ENCODE measurements at places on chromosomes 2 and 18. TPM values are rescaled to one million over a fixed set of nuclear protein-coding genes. Genes with fewer than 3 reads are reported as not detected.

DNA sequence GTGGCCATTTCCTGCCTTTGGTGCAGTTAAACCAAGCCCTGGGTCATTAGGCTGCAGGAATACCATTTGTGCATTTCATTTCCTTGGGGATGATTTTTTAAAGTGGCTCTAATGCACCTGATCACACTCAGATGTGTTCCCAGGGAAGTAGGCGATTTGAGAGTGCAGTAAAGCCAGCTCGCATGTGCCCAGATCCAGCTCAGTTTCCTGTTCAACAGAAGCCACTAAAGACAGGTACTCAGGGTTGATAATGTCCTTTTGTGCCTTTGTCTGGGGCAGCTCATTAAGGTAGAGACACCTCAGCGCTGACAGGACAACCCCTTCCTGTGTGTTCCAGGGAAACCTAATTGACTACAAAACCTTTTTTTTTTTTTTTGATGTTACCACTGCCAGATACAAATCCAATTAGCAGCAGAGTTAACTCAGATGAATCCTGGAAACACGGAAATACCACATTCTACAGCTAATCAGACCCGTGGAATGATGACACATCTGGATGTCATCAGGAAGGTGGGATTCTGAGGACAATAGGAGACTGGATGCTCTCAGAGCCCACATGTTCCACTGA, 15.2 kb upstream of the CHRNA1 start:
- no peaks in the 10 kb centered on the region for H3K36me3 ChIP-seq
- DNase-seq = no peak
- H3K4me3 ChIP-seq = no peak overlapping the region
- peak overlapping the region; percentile 72 for H3K27ac ChIP-seq
- H3K27me3 ChIP-seq = no peaks in the 10 kb centered on the region
- peaks cover 33% of the 10 kb centered on the region for H3K4me1 ChIP-seq

The CCDC178 gene
- not detected for total RNA-seq

DNA sequence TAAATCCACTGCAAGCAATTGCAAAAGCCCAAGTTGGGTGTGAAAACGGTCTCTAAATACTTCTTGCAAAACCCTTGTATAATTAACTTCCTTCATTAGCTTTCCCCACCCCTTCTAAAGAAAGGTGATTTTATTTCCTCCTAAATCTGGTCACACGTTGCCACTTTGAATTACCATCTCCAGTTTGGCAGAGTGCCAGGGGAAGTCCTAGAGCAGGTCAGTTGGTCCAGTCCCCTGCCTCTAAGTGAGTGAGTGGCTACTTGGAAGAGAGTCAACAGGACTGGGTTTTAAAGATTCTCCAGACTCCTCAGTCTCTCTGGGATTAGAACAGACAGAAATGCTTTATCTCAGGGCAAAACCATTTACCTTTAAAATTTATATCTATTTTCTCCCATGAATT, 18.7 kb upstream of the LYPD6B start:
- no peak for DNase-seq
- H3K36me3 ChIP-seq = no peaks in the 10 kb centered on the region
- no peaks in the 10 kb centered on the region for H3K4me1 ChIP-seq

The PID1 gene
- total RNA-seq = not detected

DNA sequence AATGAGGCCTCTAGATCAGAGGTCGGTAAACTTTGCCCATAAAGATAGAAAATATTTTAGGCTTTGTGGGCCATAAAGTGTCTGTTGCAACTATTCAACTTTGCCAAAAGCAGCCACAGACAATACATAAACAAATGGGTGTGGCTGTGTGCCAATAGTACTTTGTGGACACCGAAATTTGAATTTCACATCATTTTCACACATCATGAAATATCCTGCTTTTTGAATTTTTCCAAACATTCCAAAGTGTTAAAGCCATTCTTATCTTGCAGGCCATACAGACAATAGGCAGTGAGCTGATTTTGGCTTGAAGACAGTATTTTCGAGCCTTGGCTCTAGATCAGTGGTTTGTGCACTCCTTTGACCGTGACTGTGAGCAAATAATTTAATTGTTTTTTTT, 51.1 kb upstream of the EPC2 start:
- peaks cover 45% of the 10 kb centered on the region for H3K27me3 ChIP-seq
- DNase-seq = no peak

The ZNF516 gene
- 2.0 TPM for total RNA-seq

GRCh38 chr2:17270894-17271293, 247.3 kb downstream of the RAD51AP2 start:
- H3K27ac ChIP-seq = no peak overlapping the region
- no peaks in the 10 kb centered on the region for H3K4me1 ChIP-seq
- H3K36me3 ChIP-seq = no peaks in the 10 kb centered on the region
- H3K4me3 ChIP-seq = no peak overlapping the region
- DNase-seq = no peak

The RND3 gene
- total RNA-seq = not detected

DNA sequence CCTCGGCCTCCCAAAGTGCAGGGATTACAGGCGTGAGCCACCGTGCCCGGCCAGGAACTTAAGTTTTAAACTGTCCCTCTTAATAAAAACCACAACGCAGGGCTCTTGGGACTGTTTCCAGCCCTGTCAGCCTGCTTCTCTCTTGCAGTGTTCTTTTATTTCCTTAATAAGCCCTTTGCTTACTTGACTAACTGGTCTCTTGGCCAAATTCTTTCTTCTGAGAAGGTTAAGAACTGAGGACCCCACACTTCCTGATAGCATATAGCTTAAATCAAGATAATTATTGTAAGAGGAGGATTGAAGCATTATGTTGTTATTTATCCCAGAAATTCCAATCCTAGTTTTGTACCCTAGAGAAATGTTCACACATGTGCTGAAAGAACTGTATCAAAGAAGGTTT, 128.2 kb upstream of the UXS1 start:
- H3K4me3 ChIP-seq = no peak overlapping the region
- no peak for DNase-seq
- H3K27ac ChIP-seq = no peak overlapping the region
- peaks cover 15% of the 10 kb centered on the region for H3K27me3 ChIP-seq
- no peaks in the 10 kb centered on the region for H3K36me3 ChIP-seq

- DNase-seq = no peak
- H3K4me3 ChIP-seq = peak overlapping the region; percentile 21
- no peak overlapping the region for H3K27ac ChIP-seq
- peaks cover 4% of the 10 kb centered on the region for H3K4me1 ChIP-seq
Observed at GRCh38 chr2:238238311-238238765, 1.5 kb downstream of the HES6 start.

GRCh38 chr18:60445341-60445740, 72.8 kb upstream of the MC4R start:
- H3K36me3 ChIP-seq = no peaks in the 10 kb centered on the region
- no peak for DNase-seq
- H3K27me3 ChIP-seq = no peaks in the 10 kb centered on the region
- H3K4me1 ChIP-seq = no peaks in the 10 kb centered on the region
- H3K27ac ChIP-seq = no peak overlapping the region
- no peak overlapping the region for H3K4me3 ChIP-seq

- no peak for DNase-seq
- no peak overlapping the region for H3K4me3 ChIP-seq
- no peaks in the 10 kb centered on the region for H3K36me3 ChIP-seq
- no peaks in the 10 kb centered on the region for H3K4me1 ChIP-seq
Observed at GRCh38 chr2:167140767-167141166, 252.5 kb downstream of the XIRP2 start.

GRCh38 chr2:234130777-234131181, 80.3 kb downstream of the SPP2 start:
- peaks cover 3% of the 10 kb centered on the region for H3K27me3 ChIP-seq
- H3K4me3 ChIP-seq = no peak overlapping the region
- DNase-seq = no peak

GRCh38 chr18:51523671-51524070, 326.2 kb upstream of the MEX3C start:
- DNase-seq = no peak
- no peak overlapping the region for H3K4me3 ChIP-seq
- H3K27me3 ChIP-seq = no peaks in the 10 kb centered on the region
- H3K27ac ChIP-seq = no peak overlapping the region

The DNAH6 gene
- 0.85 TPM for total RNA-seq

The VWA3B gene
- not detected for total RNA-seq

The GULP1 gene
- not detected for total RNA-seq

- DNase-seq = no peak
- H3K4me1 ChIP-seq = peaks cover 50% of the 10 kb centered on the region
- no peak overlapping the region for H3K4me3 ChIP-seq
- peaks cover 34% of the 10 kb centered on the region for H3K36me3 ChIP-seq
- no peak overlapping the region for H3K27ac ChIP-seq
Observed at GRCh38 chr2:240615820-240616547, 9.3 kb upstream of the GPR35 start.

- no peak overlapping the region for H3K4me3 ChIP-seq
- no peak for DNase-seq
- H3K4me1 ChIP-seq = no peaks in the 10 kb centered on the region
- H3K27ac ChIP-seq = no peak overlapping the region
- no peaks in the 10 kb centered on the region for H3K36me3 ChIP-seq
Observed at GRCh38 chr18:69622184-69622583, 221.5 kb downstream of the DOK6 start.

- peaks cover 2% of the 10 kb centered on the region for H3K27me3 ChIP-seq
- H3K4me3 ChIP-seq = no peak overlapping the region
- H3K27ac ChIP-seq = no peak overlapping the region
- DNase-seq = no peak
- H3K4me1 ChIP-seq = peaks cover under 1% of the 10 kb centered on the region
Observed at GRCh38 chr2:42819160-42819559, 26.8 kb upstream of the HAAO start.

The FHOD3 gene
- total RNA-seq = not detected

The UGT1A3 gene
- total RNA-seq = not detected

- no peaks in the 10 kb centered on the region for H3K27me3 ChIP-seq
- peak overlapping the region; percentile 69 for H3K27ac ChIP-seq
- no peak overlapping the region for H3K4me3 ChIP-seq
- DNase-seq = peak; percentile 73
Observed at GRCh38 chr2:237752761-237753165, 45.8 kb upstream of the RBM44 start.

- H3K27ac ChIP-seq = no peak overlapping the region
- H3K4me3 ChIP-seq = no peak overlapping the region
- H3K27me3 ChIP-seq = peaks cover 2% of the 10 kb centered on the region
- H3K4me1 ChIP-seq = peaks cover 20% of the 10 kb centered on the region
- no peak for DNase-seq
- peaks cover 6% of the 10 kb centered on the region for H3K36me3 ChIP-seq
Observed at GRCh38 chr2:101517758-101518271, 42.9 kb upstream of the RFX8 start.

- no peak for DNase-seq
- H3K36me3 ChIP-seq = peaks cover under 1% of the 10 kb centered on the region
- peaks cover 17% of the 10 kb centered on the region for H3K27me3 ChIP-seq
- no peak overlapping the region for H3K4me3 ChIP-seq
- peaks cover 16% of the 10 kb centered on the region for H3K4me1 ChIP-seq
Observed at GRCh38 chr2:178397002-178397605, 53.9 kb downstream of the PRKRA start.

GRCh38 chr18:61274416-61274960, 58.7 kb upstream of the CDH20 start:
- H3K4me3 ChIP-seq = no peak overlapping the region
- no peaks in the 10 kb centered on the region for H3K36me3 ChIP-seq
- no peak overlapping the region for H3K27ac ChIP-seq
- H3K4me1 ChIP-seq = no peaks in the 10 kb centered on the region
- DNase-seq = no peak
- no peaks in the 10 kb centered on the region for H3K27me3 ChIP-seq

The CFAP65 gene
- not detected for total RNA-seq

DNA sequence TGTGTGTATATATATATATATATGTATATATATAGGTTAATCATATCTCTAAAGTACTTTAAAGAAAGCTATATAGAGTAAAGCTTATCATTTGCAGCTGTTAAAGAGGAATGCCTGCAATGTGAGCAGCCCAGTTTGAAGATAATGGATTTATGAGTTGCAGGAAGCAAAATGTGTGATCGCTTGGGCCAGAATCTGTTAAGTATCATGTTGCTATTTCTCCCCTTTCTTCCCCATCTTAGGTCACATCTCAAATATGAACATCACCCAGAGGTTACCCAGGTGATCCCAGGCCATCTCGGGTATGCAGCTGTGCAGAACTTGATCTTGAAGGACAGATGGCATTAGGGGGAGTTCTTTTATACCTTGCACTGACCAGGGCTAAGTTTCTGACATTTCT, 316.5 kb downstream of the MTX2 start:
- H3K4me1 ChIP-seq = peaks cover 16% of the 10 kb centered on the region
- H3K27me3 ChIP-seq = peaks cover 51% of the 10 kb centered on the region
- no peak for DNase-seq
- H3K27ac ChIP-seq = no peak overlapping the region
- H3K36me3 ChIP-seq = no peaks in the 10 kb centered on the region
- no peak overlapping the region for H3K4me3 ChIP-seq

DNA sequence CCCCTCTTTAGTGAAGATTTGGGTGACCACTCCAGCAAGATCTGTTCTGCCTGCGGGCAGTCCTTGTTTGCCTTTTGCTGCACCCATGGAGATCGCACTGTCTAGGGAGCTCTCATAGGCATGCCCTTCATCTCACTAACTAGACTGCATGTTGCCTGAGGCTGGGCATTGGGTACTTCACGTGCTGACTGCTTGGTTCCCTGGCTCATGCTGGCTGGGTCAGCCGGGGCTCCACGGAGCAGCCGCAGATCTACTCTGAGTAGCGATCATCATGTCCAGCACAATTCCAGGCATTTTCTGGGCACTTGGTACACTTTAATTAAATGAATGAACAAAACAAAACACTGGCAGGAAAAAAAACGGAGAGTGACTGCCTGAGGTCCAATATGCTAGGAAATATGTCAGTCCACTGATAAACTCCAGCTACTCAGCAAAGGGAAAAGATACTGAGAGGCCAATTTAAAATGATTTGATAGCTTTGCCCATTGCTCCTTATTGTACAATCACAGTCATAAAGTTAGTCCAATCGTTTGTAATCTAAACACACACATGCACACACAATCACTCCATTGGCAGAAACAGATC, 220.3 kb downstream of the C1D start:
- no peak overlapping the region for H3K27ac ChIP-seq
- DNase-seq = no peak
- H3K36me3 ChIP-seq = no peaks in the 10 kb centered on the region
- H3K4me1 ChIP-seq = no peaks in the 10 kb centered on the region
- H3K27me3 ChIP-seq = peaks cover 3% of the 10 kb centered on the region

GRCh38 chr2:96768083-96768561, 7.4 kb downstream of the CNNM4 start:
- H3K27ac ChIP-seq = no peak overlapping the region
- H3K36me3 ChIP-seq = no peaks in the 10 kb centered on the region
- peaks cover 29% of the 10 kb centered on the region for H3K4me1 ChIP-seq
- DNase-seq = no peak

Data from activated CD8-positive, alpha-beta memory T cell treated with anti-CD3 and anti-CD28 coated beads, Interleukin-2, amount 10 ng/mL, durations not matched to agents 7 days and 5 days (primary cell).